ENCODE measurements at places on chromosomes 12 and 14.
A peak's percentile ranks its signal among the peaks of the same experiment; 100 is the strongest.

DNA sequence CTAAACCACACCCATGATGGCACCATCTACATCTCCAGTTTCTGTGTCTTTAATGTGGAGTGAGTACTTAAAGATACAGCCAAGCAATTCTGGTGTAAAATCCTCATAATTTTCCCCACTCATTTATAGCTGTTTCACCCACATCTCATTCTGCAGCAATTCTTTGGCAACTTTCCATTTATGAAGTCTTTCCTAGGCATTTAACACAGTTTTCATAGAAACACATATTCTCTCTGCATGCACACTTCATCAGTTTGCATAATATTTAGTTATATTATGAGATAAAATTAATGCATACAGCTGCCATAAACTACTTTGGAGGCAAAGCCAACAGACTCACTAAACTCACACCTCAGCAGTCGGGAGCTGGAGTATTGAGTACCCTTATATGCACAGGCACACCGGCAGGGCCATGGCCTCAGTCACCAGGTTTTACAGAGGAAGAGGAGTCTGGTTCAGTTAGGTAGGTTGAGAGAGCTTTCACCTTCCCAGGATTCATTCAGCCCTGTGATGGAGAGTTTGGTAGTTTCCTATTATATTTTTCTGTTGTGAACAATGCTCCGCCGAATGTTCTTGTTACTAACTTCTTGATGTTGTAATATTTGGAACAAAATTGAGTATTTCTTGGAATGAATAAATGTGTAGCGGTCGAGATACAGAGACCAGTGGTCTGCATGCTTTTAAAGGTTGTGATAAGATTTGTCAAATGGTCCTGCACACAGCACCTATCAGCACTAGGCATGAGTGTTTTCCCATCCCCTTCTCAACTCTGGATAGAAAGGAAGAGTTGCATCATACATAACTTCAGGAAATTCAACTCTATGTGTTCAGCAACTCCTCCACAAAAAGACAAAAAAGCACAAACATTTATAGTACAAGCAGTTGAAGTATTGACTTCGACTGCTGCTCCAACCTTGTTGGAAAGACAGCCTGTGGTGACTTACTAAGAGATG, 123.5 kb downstream of the TTC8 start:
- DNase-seq, result no peak

DNA sequence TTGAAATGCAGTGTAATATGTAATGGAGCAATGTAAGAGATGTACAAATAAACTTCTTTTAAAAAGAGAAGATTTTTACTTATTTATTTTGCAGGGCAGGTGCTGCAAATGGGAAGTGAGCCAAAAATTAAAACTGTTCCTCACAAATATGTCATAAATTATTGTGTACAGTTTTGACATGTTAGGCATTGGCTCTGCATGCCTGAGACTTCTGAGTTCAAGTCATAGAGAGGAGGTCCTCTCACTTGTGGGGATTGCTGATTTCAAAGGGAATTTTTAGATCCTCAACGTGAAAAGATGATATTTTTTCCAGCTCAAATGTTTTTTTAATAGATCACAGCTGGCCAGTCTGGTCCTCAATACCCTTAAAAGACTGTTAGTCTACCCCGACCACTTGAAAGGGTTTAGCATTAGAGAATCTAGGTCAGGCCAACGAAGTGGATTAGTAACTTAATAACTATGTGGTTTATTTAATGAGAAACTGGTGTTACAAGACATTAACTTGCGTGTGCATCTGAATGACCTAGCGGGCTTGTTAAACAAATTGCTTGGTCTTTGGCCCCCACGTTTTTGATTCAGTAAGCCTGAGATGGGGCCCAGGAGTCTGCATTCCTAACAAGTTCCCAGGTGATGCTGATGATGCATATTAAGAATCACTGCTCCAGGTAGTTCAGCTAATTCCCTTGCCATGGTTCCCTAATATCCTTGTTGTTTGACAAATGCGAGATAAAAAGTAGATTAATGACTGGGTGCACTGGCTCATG, 30.9 kb upstream of the WDR89 start:
- DNase-seq, result no peak

- DNase-seq, result peak; percentile 15
Measured at GRCh38 chr14:51652168-51653078, 713 bp downstream of the FRMD6 start.

DNA sequence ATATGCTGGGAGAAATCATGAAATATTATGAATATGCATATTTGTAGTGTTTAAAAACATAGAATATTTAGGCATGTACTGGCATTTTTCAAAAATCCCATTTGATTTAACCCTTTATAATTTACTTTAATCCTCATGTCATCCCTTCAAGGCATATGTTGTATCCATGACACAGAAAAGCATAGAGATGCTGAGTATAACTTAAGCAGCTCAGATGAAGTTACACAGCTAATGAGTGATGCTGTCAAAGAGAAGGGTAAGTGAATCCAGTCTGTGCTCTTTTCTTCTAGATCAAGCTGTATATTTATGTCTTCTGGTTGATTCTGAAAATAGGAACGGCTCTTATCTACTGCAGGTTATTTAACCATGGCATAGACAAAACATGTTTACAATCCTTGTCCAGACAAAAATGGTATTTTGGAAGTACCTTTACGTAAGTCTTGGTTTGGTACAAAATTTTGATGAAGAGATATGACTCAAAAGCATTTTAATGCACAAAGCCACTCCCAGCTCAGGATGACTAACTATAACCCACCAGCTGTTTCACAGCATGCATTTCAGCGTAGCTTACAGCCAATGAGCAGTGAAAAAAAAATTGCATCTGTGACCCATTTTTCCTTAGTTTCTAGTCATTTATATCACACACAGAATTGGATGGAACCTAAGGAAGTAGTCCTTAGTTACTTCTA, 201.7 kb downstream of the STXBP6 start:
- no peak for DNase-seq

DNA sequence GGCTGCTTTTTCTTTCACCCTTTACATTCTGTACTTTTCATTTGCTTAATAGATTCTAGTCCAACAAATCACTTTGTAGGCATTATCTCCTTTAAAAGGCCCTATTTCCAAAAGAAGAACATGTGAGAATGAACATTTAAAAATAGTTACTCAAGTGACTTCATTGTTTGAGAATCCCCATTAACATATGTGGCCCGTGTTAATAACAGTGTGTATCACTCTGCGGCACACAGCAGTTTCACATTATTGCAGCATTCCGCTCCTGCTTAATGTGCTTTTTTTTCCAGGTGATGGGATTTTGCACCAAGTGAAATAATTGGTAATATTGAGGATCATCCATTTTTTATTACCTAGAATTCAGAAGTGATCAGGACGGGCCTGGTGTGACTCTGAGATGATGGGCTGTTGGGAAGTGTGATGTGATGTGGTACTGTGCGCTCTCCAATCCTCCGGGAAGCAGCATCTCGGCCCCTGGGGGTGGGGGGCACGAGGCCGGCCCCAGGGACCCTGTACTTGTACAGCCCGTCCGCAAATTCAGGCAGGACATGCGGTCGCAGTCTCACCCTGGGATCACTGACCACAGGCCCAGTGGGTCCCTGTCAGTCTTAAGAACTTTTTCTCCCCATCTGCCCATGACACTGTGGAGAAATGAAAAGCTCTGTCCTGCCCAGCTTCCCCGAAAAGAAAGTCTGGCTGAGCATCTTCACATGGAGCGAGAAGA, 32.9 kb downstream of the SLC15A4 start:
- DNase-seq, result no peak

DNA sequence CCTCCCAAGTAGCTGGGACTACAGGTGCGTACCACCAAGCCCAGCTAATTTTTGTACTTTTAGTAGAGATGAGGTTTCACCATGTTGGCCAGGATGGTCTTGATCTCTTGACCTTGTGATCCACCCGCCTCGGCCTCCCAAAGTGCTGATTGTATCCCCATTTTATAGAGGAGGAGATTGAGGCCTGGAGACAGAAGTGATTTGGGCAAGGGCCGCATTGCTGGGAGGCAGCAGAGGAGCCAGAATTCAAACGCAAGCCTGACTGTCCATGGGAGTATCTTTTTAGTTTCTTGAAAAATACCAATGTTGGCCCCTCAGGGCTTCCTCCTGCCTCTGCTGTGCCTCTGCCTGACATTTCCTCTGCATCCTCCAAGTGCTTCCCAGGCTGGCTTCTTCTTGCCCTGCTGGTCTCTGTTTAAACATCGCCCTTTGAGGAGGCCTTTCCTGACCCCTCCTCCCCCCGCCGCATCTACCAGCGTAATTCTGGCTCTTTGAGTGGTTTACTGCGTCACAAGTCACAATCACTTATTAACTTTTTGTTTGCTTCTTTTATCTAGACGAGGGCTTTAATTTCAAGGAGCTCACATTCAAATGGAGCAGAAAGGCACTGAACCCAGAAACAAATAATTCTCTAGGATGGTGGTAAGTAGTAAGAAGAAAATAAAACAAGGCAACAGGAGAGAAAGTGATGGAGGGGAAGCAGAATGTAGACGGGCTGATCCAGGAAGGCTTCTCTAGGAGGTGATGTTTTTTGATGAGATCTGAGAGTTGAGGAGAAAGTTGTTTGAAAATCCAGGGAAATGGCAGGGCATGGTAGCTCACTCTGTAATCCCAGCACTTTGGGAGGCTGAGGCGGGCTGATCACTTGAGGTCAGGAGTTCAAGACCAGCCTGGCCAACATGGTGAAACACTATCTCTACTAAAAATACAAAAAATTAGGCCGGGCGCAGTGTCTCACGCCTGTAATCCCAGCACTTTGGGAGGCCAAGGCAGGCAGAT, 91.0 kb upstream of the MED13L start:
- DNase-seq, result no peak

DNA sequence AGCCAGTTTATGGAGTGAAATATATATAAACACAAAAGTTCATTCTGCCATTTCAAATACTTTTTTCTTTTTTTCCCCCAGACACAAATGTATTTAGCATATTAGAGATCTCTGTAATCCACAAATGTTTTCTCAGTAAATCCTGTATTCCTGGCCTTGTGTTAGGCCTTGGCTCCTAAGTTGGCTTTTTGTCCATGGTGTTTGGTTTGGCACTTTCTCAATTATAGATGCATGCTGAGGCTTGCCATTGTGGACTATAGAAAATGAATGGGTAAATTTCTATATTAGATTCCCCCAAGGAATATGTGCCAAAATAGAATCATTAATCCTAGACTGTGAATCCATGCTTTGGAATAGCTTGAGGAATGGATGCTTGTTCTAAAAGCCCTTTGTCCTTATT, 17.0 kb downstream of the RIC8B start:
- no peak for DNase-seq

DNA sequence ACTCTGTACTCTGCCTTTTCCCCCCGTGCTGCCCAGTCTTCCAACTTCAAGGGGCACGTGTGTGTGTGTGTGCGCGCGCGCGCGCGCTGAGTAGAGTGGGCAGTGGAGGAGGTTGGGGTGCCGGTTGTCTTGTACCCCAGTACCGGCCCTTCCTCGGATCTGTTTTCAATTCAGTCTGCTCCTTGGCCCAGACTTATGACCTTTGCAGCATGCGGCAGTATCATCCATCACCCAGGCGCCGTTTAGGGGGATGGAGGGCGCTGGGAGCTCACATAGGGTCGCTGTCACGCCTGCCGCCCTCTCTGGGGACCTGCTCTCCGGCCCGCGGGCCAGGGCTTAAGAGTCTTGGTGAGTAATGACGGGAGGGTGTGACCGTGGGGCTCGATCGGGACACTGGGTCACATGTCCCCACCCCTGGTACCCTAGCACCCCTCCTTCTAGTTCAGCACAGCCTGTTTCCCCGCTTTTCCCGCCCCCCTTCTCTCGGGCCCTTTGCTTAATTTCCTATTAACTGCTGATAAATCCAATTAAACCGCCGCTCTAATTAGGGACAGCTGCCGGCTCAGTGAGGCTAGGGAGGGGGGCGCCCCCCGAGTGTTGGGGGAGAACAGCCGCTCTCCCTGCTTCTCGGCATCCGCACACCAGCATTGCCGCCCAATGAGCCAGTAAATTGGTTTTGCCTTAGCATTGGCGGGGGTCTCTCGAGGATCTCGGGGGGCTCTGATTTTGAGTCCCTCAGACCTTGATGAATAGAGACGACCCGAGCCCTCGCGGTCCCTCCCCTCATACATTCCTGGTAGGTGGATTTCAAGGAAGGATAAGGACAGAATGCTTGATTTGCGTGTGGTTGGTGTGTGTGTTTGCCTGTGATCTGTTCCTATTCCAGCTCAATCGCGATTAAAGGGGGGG, 9.3 kb downstream of the STAC3 start:
- no peak for DNase-seq

- DNase-seq, result no peak
Measured at GRCh38 chr12:116603546-116604177, 44.5 kb downstream of the MAP1LC3B2 start.

GRCh38 chr12:108193917-108194316, 64.8 kb downstream of the WSCD2 start:
- peak; percentile 12 for DNase-seq

- DNase-seq, result no peak
Measured at GRCh38 chr12:78672033-78672432, 192.5 kb upstream of the SYT1 start.

GRCh38 chr12:121986489-121987245, 35.0 kb upstream of the BCL7A start:
- DNase-seq, result no peak

GRCh38 chr12:25495331-25496097, 57.6 kb downstream of the LMNTD1 start:
- DNase-seq, result no peak

- DNase-seq, result no peak
Measured at GRCh38 chr14:66920196-66920595, 269.0 kb upstream of the GARIN2 start.

GRCh38 chr14:33842299-33842698, 108.6 kb downstream of the EGLN3 start:
- DNase-seq, result no peak

DNA sequence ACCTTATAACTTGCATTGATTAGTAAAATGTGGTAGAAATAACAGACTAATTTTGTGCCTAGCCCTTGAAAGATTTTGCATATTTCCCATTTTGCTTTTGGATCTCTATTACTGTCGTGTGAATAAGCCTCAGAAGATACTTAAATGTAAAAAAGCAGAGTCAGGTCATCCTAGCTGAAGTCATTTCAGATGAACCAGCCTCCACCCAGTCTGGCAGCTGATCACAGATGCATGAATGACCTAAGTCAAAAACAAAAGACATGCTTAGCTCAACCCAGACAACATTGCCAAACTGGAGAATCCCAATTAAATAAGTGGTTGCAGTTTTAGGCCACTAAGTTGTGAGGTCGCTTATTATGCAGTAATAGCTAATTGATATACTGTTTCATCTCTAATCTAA, 349.9 kb downstream of the C12orf50 start:
- no peak for DNase-seq

DNA sequence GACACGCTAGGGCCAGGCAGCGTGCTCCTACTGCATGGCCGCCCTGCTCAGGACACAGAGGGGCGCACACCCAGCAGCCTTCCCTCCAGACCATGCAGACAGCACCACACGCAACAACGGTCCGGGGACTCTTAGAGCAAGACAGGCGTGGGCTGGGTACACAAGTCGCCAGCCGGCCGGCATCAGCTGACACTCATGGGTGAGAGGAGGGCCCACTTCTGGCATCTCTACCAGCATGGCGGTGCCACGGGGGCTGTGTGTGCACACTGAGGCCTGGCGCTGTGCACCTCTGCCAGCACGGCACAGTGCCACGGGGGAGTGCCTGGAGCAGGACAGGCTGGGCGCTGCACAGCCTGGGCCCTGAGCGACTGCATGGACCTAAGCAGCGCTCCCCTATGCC, 6.7 kb upstream of the BTBD6 start:
- DNase-seq, result no peak

- no peak for DNase-seq
Measured at GRCh38 chr14:67485501-67486095, 2.9 kb downstream of the TMEM229B start.

GRCh38 chr12:28543021-28543890, 353.0 kb downstream of the CCDC91 start:
- no peak for DNase-seq

Data from Jurkat, Clone E6-1 (cell line).